Stomach (tissue), 19 donors: ENCODE measurements at places on chromosomes 4 and X. TPM values are rescaled to one million over a fixed set of nuclear protein-coding genes. Genes with fewer than 3 reads are reported as not detected.

DNA sequence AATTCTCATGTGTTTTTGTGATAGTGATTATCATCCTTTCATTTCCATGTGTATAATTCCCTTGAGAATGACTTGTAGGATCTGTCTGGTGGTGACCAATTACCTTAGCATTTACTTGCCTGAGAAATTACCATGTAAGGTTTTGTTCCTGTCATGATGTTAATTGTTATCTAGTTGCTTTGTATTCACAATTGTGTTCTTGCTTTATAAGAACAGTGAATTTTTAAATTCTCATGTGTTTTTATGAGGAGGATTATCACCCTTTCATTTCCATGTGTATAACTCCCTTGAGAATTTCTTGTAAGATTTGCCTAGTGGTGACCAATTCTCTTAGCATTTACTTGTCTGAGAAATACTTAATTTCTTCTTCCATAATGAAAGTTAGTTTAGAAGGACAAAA, 758.2 kb upstream of the NDST4 start:
- DNase-seq, result no peak

DNA sequence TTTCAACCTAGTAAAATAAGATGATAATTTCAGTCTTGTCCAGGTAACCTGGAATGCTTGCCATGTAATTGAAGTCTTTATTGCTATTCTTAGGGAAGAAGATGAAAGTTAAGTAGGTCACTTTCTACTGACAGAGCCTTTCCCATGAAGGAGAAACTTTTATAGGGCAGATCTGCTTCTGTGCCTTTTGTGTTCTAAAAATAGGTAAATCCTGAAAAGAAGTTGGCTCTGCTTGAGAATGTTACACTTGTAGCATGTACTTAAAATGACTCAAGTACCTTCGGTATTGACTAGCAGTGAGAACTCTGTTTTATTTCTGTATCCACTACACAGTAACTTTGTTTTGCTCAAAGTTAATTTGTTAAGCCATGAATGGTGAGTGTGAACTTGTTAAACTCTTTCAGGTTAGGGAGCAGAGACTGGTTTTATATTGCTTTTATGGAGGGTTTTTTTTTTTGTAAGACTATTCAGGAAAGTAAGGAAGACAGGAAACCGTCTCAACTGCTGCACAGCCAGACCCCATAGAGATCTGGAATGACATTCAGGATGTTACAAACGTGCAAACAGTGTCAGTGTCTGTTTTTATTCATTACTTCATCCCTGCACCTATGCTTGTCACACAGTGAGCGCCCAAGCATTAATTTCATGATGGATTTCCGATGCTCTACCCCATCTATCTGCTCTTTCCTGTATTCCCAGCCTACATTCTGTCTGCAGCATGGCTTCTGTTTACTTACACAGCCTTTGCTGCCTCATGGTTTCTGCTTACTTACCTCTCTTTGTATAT, 53.0 kb downstream of the SEPTIN11 start:
- no peak for DNase-seq

GRCh38 chrX:153662266-153662665, 11.3 kb downstream of the PNCK start:
- DNase-seq, result peak; percentile 63

DNA sequence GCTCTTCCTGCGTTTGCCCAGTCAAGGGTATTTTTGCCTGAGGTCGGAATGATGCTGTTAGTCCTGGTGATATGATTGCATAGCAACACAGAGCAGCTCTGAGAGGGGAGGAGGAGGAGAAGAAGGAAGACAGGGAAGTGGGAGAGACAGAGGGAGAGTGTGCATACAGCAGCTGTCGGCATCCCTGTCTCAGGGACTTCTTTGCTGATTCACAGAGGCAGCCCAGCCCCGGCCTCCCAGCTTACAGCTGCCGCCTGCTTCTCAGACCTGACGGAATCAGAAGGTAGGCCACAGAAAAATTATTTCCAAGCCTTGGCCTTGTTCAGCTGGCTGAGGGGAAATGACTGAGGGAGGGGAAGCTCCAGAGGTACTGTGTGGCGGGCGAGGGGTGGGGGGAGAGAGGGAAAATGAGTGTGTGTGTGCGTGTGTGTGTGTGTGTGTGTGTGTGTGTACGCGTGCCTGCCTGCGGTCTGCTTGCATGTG, 319 bp downstream of the DRP2 start:
- DNase-seq, result peak; percentile 50

DNA sequence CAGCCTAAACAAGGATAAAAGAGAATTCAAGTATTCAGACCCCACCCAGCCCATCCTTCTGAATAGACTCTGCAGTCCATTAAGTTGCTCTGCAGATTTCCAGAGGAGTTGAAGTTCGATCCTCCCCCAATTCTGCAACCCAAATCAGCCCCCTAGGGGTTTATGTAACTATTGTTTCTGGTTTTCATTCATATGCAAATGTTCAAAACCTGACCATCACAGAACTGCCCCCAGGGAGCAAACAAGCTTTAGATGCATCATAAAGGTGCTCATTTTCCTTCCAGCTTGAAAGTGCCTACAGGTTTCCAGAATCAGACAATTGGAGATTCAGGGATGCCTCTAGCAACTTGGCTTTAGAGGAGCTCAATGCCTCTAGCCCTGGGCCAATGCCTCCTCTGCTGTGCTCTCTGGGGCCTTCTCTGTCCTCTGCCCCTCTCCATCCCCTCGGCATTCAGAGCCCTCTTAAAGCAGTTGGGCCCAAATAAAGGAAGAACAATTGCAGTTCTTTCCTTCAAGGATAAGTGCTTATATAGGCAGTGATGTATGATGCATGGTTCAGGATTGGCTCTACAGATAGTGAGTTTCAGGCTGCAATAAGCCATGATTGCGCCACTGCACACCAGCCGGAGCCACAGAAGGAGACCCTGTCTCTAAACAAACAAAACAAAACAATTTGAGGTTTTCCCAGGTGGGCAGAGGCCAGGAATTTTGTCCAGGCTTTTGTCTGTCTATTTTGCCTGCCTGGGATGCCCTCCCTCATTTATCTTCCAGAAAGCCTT, 23.5 kb upstream of the SPINK2 start:
- no peak for DNase-seq

DNA sequence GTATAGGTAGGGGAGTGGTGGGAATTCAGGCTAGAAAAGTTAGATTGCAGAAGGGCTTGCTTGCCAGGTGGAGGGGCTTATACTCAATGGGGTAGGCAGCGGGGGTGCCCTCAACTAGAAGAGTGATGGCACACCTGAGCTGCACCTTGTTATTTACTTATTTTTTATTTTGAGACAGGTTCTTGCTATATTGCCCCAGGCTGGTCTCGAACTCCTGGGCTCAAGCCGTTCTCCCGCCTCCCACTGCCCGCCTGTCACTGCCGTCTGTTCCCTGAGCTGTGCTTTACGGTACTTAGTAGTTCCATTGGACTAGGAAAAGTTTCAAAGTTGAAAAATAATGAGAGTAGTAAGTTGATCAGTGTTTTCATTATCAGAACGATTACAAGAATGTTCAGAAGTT, 2.0 kb downstream of the ZFX start:
- no peak for DNase-seq

Gene USP51
- not detected for total RNA-seq

Gene GUCY1B1
- total RNA-seq, result not detected

Gene P2RY4
- 0.73 TPM for total RNA-seq

Gene OFD1
- total RNA-seq, result 15.6 TPM
